ENCODE measurements at places on chromosomes 7 and 10.

GRCh38 chr10:55168343-55168742 is 367.3 kb upstream of the PCDH15 start:
- DNase-seq: no peak

- DNase-seq: no peak
These were observed 128.8 kb upstream of the GPR26 start for GRCh38 chr10:123537188-123537961.

GRCh38 chr7:138023618-138024342 is 21.9 kb upstream of the CREB3L2 start:
- no peak for DNase-seq

GRCh38 chr7:51869452-51869851 is 552.8 kb upstream of the COBL start:
- no peak for DNase-seq

- DNase-seq: no peak
These were observed 684 bp upstream of the ATXN7L1 start for GRCh38 chr7:105876964-105877601.

- no peak for DNase-seq
These were observed 354.1 kb downstream of the ANKRD30A start for GRCh38 chr10:37479469-37479868.

GRCh38 chr10:14727924-14728323 is 46.8 kb downstream of the FAM107B start:
- no peak for DNase-seq

DNA sequence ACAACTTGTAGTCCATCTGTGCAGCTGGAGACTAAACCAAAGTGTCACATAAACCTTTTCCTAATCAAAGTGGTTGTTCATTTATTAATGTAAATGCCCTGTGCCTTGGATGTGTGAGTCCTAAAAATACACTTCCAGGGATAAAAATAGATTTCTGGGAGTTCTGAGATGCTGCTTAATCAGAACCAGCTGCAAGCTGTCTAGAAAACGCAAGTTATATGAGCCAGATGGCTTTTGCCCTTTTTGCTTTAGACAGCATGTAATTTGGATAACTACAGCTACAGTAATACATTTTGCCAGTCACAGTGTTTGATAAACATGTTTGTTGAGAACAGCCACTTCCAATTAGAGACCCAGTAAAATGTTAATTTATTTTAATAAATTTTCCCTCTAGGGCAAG is 185.1 kb upstream of the PRPS1L1 start:
- DNase-seq: peak; percentile 41

GRCh38 chr10:89382757-89383156 is 4.9 kb downstream of the IFIT1B start:
- DNase-seq: no peak

DNA sequence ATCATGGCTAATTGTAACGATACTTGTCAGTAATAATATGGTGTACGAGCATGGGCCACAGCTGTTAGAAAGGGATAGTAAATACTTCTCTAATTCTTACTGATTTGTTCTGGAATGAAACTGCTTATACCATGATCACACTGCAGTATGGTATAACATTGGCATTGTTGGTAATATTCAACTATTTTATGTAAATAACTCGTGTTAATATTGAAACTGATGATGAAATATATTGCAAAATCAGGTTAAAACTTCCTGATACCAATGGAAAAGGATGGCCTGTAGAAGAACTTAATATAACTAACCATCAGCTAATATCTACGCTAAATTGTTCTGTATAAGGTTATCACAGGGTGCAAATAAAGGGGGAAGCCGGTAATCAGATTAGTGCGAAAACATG is 10.3 kb downstream of the OR2A14 start:
- no peak for DNase-seq

DNA sequence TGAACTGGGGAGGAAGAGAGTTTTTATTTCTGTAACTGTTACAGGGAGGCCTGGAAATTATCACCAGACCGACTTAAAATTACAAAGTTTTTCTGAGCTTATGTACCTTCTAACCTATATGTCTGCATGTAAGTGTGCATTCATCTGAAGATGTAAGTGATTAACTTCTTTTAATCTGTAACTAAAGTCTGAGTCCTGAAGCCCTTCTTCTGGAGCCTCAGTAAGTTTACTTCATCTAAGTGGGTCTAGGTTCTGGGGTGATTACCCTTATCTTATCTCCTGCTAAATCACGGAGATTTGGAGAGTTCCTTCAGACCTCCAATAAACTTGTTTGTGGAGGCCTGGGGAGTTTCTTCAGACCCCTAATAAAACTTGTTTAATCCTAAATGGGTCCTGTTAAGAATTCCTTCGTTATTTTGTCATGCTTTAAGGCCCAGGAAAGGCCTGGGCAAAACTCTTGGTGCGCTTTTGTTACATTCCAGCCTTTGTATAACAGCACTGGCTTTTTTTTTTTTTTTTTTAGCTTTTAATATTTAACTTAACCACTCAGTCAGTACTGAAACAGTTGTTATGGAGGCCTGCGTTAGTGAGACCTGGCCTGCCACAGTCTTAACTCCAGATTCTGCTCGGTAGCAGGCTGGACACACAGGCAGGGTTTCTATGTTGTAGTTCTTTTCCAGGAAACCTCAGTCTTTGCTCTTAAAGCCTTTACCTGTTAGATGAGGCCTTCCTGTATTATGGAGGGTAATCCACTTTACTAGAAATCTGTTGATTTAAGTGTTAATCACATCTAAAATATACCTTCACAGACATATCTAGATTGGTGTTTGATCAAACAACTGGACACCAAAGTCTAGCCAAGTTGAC is 33.0 kb downstream of the TPST1 start:
- DNase-seq: no peak

DNA sequence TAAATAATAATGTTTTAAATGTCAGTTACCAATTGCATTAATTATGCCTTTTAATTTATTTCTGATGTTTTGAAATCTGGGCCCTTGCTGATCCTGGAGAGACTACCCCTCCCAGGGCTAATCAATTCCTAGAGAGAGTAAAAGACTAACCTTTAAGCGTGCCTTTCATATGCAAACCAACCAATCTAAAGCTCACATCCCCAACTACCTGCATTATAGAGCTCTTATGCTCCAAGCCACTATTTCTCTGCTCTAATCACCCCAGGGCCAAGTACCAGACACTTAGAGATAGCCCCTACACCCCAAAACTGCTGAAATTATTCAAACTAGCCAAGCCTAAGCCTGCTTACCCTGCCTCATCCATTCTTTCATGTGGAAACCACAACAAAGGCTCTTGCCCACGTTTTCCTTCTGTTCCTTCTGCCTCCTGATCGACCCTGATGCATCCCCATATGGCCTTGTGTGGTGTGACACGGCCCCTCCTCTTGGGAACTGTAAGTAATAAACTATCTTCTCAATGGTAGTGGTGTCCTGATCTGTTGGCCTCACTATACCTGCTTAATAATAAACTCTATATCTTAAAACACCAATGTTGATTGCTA is 97.7 kb downstream of the HIBADH start:
- DNase-seq: no peak

DNA sequence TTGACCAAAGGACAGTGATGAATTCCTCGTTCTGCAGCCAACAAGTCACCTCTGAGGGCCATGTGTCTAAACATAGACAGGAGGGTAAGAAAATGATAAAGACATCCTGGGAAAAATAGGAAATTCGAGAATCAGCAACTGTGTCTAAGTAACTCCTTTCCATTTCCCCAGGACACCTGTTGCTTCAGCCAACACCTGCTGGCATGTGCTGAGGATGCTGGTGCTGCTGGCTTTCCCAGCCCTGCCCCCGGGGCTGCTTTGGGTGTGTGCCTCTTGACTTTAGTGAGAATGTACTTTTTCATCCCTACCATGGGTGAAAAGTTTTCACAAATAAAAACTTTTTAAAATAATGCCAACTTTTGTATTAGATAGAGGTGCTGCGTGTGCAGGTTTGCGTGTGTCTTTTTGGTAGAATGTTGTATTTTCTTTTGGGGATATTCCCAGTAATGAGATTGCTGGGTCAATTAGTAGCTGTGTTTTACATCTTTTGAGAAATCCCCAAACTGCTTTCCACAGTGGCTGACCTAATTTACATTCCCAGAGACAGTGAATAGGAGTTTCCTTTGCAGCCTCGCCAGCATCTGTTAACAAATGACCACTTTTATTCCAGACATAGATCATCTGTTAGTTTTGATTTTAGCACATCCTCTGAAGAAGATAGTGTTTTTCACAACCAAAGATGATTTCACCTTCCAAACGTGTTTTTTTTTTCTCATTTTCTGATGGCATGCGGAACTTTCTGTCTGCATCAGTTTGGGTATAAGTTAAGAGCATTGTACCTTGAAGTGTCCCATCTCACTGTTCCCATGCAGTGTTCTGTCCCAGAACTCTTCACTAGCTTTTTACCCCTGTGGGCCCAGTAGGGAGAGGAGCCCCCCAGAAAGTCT is 104.2 kb upstream of the ACBD5 start:
- DNase-seq: no peak

- DNase-seq: no peak
These were observed 857 bp downstream of the CPXM2 start for GRCh38 chr10:123890756-123891143.

- DNase-seq: peak; percentile 65
These were observed 687.5 kb downstream of the SORCS3 start for GRCh38 chr10:105328503-105329133.

- no peak for DNase-seq
These were observed 9.1 kb upstream of the PAX2 start for GRCh38 chr10:100736144-100736808.

GRCh38 chr7:28474640-28475039 is 62.3 kb downstream of the CREB5 start:
- no peak for DNase-seq

DNA sequence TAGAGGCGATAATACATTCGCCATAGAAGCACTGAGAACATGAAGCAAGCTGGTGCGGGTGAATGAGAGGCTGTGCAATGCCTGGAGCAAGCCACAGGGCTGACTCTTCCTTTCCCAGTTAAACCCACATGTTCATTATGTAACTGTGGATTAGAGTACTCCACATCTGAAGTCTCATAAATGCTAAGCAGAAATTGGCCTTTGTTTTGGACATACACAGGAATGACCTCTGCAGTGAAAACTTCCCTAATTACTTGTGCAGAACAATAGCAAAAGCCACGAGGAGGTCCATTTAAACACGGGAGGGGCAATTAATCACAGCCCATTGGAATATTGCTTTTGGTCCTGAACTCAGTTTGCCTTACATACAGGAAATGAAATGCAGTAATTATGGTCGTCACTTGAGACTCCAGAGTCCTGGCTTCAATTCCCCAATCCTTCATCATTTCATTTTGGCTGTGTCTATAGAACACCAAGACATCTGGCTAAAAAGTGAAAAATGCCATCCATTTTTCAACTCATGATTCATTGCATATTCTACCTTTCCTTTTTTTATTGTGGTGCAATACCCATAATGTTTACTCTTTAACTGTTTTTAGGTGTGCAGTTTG is 78.7 kb upstream of the CXCL12 start:
- DNase-seq: no peak

GRCh38 chr7:85322252-85322651 is 135.4 kb upstream of the SEMA3D start:
- no peak for DNase-seq

DNA sequence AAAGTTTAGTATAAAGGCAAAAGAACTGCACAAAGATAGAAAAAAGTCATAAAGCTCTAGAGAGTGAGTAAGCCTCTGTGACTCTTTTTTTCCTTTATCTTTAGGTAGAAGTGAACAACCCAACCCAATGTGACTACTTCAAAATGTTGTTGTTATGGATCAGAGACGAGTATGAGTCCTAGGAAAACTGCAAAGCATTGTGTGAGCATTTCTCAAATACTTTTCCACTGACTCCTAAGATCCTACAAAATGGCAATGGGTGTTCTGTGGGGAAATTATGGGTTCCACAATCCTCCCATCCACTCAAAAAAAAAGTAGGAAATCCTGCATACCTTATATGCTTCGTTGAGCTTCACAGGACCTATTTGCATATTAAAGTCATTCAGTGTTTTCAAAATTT is 177.1 kb downstream of the DGKI start:
- DNase-seq: no peak

GRCh38 chr7:51011710-51012350 is 229.1 kb upstream of the GRB10 start:
- DNase-seq: no peak

DNA sequence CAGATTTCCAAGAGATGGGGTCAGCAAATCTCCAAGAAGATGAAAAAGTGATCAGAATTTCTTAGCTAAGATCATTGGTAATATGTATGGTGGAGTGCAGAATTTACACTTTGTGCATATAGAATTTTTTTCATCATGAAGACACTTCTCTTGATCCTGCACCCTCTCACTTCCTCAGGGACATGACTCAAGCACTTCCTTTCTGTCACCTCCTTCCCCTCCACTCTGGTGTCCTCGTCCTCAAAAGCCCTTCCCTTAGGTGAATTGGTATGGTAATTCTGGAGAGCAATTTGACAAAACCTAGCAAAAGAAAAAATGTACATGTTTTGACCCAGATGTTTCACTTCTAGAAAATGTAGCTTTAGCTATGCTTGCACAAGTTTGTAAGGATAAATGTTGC is 18.1 kb downstream of the CALN1 start:
- no peak for DNase-seq

DNA sequence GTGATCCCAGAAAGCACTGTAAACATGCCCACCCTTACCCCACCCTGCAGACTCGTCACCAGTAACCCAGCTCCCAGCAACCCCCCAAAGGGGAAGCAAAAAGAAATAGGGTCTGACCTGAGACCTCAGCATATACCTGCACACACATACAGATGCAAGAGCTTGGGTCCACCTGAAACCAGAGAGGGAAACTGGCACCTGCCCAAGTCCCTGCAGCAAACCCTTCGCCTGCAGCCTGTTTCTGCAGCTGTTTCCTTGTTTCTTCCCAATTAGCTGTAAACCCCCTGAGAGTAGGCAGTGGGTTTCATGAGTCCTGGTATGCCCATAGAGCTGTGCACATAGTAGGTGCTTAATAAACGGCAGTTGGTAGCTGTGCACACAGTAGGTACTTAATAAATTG is 140.5 kb downstream of the FGFR2 start:
- DNase-seq: no peak

DNA sequence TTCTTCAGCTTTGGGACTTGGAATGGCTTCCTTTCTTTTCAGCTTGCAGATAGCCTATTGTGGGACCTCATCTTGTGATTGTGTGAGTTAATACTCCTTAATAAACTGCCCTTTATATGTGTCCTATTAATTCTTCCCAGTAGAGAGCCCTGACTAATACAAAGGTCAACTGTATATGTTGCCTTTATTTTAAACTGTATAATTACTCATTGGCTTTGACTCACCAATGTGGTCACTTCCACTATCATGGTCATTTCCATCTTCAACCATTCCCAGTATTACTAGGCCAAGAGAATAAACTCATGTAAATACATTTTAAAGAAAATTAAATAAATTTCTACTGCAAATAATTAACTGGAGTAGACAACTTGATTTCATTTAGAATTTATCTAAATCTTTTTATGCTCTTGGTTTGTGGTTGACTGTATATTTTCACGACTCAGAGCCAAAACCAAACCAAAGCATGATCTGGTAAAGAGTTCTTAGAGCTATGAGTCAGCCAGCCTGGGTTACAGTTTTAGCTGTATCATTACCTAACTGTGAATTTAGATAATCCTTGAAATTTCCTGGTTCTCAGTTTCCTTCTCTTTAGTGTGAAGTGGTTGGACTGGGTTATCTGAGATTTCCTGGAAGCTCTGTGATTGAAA is 188.4 kb downstream of the PPP1R3A start:
- DNase-seq: no peak

GRCh38 chr7:29853072-29853471 is 46.8 kb downstream of the WIPF3 start:
- no peak for DNase-seq

- DNase-seq: no peak
These were observed 3.2 kb downstream of the SFMBT2 start for GRCh38 chr10:7407368-7408290.

- DNase-seq: no peak
These were observed 592.9 kb upstream of the C7orf33 start for GRCh38 chr7:147997636-147998035.

Measured in left renal cortex interstitium (tissue), 4 donors.